ENCODE measurements at places on chromosomes 2 and 18. TPM values are rescaled to one million over a fixed set of nuclear protein-coding genes. Genes with fewer than 3 reads are reported as not detected.

Gene C1GALT1C1L
- total RNA-seq, result not detected

Gene KIAA2012
- not detected for total RNA-seq

Gene SLC11A1
- total RNA-seq, result 0.13 TPM

Gene UNC80
- total RNA-seq, result not detected

Gene DSG2
- 0.07 TPM for total RNA-seq

Gene EGR4
- total RNA-seq, result not detected
